ENCODE measurements at places on chromosomes 11 and 22.

DNA sequence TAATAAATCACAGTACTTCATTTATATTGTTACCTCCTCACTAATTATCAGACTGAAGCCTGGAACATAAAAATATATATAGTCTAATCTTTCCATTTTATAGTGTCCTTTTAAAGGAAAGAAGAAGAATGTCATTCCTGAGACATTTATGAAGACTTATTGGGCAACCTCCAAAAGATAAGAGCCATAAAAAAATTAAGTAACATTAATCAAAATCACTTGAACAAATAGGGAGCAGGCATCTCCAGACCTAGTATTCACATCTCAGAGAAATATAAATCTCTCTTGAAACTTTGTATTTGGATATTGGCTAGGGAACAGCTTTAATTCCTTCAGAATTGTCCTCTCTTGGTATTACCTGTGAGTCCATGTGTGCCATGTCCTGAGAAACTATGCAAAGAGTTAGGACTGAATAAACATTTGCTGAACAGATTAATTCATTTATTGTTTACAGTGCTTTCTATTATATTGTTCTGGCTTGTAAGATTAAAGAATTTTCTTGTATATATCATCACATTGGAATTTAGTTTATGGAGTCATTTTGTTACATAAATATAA lies 530.5 kb upstream of the LRRC4C start:
- no peak for DNase-seq

- no peak for DNase-seq
Measured at GRCh38 chr11:6799402-6799801, at the start of gene OR6A2. OR6A2 (minus strand) TSS chr11:6799689; CDS start chr11:6795708, 3,981 bp downstream.

DNA sequence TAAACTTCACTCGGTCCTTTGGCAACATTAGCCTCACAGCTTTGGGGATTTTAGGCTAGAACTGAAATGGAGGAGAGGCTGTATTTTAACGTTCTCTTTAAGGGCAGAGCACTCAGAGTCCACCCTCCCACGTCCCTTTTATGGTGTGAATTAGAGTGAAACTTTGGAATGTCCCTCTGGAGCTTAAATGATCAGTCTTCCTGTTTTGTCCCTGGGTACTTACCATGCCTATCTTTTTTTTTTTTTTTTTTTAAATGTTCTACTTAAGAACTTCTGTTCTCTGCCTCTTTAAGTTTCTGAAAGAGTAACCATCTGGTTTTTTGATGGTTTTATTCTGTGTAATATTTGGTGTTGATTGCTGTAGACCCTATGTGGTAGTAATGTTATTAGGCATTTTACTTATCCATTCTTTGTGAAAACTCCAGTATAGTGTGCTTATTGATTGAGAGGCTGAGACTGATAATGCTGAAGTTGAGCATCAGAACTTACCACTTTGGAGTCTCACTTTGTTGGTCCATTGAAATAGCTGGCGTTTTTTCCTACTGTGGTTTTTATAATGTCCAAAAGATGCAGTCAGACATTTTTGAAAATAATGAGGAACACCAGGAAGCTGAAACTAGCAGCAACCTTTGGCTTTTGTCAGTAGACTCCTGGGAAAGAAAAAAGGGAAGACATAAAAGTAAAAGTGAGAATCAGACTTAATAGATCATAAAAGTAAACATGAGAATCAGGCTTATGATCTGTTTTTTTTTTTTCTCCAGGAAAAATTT lies 11.6 kb downstream of the UVRAG start:
- DNase-seq = no peak

GRCh38 chr22:37439347-37439746 lies 12.1 kb upstream of the ELFN2 start:
- DNase-seq = no peak

- no peak for DNase-seq
Measured at GRCh38 chr22:49672014-49672516, 155.6 kb downstream of the BRD1 start.

DNA sequence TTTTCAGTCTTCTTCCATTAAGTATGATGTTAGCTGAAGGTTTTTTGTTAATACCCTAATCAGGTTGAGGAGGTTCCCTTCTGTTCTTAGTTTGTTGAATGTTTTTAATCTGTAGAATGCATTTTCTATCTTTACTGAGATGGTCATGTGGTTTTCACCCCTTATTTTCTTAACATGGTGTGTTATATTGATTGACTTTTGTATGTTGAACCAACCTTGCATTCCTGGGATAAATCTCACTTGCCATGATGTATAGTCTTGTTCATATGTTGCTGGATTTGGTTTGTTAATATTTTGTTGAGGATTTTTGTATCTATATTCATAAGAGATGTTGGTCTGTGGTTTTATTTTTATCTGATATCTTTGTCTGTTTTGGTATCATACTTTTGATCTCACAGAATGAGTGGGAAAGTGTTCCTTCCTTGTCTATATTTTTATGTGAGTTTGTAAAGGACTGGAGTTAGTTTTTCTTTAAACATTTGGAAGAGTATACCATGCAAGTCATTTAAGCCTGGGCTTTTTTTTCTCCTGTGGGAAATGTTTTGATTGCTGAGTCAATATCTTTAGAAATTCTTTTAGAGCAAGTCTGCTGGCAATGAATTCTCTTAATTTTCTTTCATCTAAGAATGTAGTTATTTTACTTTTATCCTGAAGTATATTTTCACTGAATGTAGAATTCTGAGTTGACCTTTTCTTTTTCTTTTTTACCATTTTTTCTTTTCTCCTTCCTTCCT lies 5.5 kb upstream of the P4HA3 start:
- no peak for DNase-seq

- DNase-seq = no peak
Measured at GRCh38 chr11:73321604-73322381, 13.7 kb downstream of the ARHGEF17 start.

GRCh38 chr11:122743949-122744348 lies 88.4 kb downstream of the UBASH3B start:
- DNase-seq = peak; percentile 64

DNA sequence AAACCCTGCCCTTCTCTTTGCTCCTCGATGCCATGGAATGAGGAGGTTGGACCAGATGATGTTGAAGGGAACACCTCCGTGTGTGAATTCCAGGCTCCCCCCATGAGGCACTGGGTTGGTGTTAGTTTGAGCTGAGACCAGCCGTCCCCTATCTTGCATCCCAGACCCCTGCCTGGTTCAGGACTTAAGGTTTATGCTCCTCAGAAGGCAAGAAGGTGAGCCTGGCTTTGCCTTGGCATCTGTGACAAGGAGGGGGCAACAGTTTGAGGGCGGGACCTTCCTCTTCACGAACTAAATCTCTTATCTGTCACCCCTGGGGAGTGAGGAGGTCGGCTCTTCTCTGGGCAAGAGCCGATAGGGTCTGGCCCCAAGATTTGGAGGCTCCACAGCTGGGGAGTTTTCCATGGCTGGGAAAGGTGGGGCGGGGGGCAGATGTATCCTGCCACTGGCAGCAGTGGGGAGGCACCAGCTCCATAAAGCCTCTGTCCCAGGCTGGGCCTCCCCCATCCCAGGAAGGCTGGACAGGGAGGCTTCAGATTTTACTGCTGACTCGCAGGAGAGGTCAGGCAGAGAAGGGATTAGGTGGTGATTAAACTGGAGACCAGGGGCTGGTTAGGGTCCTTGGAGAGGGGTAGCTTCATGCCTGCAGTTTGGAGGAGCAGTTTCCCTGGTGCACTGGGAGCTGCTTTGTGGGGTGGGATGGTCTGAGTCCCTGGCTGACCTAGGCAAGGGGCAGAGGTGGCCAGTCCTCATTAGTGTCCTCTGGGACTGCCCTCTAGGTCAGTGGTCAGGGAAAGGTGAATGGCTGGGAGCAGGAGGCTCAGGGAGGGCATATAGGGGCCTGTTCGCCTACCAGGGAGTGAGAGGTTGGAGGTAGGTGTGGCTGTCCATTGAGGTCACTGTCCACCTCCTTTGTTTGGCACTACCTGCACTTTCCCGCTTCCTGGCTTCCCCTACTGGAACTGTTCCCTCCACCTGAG lies 1.1 kb downstream of the SEC14L2 start:
- no peak for DNase-seq

- DNase-seq = no peak
Measured at GRCh38 chr11:134200688-134201087, 23.1 kb downstream of the NCAPD3 start.

GRCh38 chr22:25996669-25997068 lies 172.6 kb upstream of the SEZ6L start:
- DNase-seq = no peak

DNA sequence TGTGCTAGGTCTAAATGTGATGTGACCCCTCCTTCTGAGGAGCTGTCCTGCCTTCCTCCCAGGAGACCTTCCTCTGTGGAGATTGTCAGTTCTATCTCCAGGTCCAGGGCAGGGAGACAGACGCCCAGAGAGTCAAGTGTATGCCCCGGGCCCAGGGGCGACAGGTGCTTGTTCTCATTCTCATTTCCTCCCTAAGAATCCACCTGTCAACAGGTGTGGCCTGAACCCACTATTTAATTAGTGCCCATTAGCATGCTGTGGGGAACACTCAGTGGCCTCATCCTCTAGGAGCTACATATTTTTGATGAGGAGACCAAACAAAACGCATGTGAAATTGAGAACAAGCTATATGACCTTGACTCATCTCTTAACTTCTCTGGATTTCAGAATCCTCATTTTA lies 9.5 kb downstream of the PKNOX2 start:
- DNase-seq = no peak

GRCh38 chr22:32340411-32340810 lies 17.3 kb upstream of the RFPL3 start:
- DNase-seq = no peak

DNA sequence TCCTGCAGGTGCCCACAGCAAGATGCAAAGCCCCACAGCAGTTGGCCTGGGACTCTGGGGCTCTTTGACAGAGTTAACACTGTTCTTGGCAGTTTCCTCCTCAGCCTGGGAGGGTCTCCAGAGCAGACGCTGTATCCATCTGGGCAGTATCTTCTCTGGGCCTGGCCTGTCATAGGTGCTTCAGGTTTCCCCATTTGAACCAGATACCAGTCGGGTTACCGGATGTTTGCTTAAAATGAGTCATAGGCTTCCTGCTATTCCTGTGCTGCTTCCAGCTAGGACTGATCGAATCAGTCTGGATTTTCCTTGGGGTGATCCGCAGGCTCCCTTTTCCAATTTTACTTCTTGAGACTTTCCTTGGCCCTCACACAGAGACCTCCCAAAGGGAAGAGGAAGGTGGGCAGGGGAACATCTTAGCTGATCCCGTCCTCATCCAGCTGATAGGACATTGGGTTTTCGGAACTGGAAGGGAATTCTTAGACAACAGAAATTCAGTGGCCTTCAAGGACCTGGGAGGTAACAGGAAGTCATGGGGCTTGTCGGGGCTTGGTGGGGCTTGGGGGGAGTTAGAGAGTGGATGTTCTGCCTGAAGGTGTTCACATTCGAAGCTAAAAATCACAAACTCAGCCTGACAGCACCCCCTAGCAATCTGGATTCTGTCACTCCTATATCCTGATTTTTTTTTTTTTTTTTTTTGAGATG lies 2.4 kb upstream of the RANGAP1 start:
- no peak for DNase-seq

DNA sequence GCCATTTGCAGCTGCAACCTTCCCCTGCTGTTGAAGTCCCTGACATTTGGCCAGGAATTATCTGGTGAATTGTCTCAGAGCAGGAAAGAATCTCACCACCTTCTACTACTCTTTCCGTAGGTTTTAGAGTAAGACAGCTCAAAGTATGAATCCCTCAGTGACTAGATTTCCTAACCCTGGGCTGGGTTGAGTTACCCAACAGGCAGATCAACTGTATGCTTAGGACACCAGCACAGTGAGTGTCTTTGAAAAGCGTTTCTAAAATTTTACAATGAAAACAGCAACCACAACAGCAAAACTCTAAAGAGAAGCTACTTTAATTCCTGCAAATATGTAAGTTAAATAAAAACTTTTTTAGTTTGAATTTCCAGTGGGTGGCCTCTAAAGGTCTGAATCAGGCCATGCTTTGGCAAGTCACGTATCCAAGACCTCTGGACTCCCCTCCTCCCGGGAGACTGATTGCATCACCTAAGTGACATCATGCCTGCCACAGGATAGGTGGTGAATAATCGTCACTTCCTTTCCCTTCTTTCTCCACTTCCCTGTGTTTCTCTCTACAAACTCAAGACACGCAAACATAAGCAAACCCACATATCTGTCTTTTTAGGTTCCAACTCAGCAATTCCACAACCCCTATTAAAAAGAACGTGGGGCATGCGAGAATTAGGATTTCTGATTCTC lies 7.8 kb downstream of the OR8B12 start:
- DNase-seq = no peak

- no peak for DNase-seq
Measured at GRCh38 chr11:61954851-61955421, 4.8 kb downstream of the BEST1 start.

DNA sequence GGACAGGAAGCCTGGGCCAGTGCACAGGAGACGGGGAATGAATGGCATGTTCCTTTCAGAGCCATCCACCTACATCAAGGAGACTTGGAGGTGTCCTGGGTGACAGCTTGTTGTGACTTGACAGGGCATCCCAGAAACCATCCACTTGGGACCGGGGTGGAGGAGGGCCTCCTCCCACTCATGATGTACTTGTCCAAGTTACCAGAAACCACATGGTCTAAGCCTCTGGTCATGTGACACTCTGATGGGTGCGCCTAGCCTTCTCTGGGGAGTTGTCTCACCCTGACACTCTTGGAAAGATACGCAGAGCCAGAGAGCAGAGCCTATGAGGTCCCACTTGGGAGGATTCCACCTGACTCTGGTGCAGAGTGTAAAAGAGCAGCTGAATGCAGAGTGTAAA lies 21.6 kb upstream of the FXYD6 start:
- no peak for DNase-seq

- no peak for DNase-seq
Measured at GRCh38 chr11:987671-988070, 48.8 kb downstream of the MUC6 start.

DNA sequence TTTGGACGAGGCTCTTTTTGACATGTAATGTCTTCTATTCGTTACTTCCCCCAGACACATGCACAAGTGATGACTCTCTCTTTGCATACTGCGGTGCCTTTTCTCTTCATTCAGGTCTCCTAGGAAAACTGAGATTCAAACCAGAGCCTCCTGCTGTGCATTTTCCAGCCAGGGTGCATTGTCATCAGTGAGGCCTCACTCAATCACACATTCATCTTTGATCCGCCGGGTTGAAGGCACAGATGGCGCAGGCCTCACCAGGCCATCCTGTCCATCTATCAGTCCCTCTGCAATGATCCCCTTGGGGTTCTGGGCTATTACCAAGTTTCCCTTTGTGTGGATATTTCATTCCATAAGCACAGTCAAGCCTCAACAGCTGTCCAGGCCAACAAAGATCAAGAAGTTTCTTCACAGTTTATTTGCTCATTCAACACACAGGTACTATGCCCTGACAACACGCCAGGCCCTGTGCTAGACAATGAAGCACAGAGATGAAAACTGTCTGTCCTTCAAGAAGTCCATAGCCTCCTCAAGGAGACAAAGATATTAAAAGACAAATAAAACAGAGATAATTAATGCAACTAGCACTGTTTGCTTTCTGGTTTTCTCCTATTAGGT lies 107.8 kb downstream of the LARGE1 start:
- DNase-seq = no peak

GRCh38 chr22:46557736-46558480 lies 20.5 kb upstream of the CELSR1 start:
- DNase-seq = no peak

- no peak for DNase-seq
Measured at GRCh38 chr11:6481924-6482275, 599 bp downstream of the TIMM10B start.

Measured in GM06990 (cell line).